Fibroblast of skin of left quadriceps (primary cell): ENCODE measurements at places on chromosomes 3 and 15.

GRCh38 chr3:5151586-5151985, 29.5 kb downstream of the ARL8B start:
- DNase-seq, result no peak

GRCh38 chr3:148727231-148727630, 29.5 kb downstream of the AGTR1 start:
- no peak for DNase-seq

DNA sequence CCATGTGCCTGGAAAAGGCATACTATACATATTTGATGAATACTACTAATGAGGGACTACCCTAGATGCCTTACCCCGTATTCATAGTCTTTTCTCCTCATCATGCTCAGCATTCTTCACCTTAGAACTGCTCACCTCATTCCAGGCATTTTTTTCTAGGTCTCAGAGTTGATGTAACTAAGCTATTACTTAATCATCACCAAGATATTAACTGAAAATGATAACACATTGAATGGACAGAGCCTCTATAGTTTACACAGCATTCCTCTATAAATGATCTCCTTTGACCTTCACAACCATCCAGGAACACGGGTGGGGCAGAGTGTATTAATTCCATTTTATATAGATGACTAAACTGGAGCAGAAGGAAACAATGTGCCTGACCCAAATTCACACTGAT, 174.1 kb upstream of the DPH6 start:
- no peak for DNase-seq

DNA sequence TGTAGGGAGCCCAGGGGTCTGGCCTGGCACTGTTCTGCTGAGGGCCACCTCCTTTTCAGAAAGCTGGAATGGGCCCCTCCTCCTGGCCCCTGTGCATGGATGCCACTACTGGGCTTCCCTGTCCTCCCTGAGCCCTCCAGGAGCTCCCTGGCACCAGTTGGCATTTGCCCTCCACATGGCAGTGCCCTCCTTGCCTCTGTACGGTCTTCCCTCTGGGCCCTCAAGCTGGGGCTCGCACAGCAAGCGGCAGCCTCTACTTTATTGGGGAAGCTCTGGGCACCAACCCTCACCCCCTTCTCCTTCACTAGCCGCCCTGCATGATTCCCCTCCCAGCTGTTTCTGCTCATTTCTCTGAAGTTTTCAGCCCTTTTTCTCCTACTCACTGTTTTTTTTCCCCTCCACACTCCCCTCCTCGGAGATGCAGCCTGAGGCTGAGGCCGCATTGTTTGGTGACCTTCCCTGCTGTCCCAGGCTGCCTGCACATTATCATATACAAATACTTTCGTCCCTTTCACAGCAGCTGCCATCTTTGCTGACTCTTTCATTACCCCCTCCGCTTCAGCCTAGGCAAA, 127.3 kb downstream of the EEFSEC start:
- no peak for DNase-seq

DNA sequence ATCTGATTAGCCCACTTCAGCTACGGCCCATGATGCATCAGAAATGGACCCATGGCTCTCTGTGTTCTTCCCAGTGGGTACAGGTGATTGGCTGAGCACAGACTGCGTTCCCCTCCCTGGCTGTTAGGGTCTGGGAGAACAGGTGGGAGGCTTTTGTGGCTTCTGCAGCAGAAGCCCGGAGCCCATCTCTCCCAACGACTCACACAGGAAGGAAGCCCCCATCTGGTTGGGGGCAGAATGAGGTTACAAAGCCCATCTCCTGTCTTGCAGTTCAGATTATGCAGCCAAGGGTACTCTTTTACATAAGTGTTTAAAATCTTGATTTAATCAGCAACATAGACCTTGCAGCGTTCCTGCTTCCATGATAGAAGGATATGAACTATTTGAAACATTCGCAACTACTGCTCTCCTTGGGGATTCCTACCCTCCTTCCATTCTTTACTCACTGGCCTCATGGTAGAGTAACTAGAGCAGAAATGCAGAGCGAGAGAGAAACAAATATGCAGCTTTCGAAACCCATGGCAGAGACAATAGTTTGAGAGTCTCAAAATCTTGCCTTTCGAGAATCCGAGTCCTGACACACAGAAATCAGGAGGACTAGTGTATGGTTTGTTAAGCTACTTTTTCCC, 291.3 kb downstream of the TLE3 start:
- no peak for DNase-seq

DNA sequence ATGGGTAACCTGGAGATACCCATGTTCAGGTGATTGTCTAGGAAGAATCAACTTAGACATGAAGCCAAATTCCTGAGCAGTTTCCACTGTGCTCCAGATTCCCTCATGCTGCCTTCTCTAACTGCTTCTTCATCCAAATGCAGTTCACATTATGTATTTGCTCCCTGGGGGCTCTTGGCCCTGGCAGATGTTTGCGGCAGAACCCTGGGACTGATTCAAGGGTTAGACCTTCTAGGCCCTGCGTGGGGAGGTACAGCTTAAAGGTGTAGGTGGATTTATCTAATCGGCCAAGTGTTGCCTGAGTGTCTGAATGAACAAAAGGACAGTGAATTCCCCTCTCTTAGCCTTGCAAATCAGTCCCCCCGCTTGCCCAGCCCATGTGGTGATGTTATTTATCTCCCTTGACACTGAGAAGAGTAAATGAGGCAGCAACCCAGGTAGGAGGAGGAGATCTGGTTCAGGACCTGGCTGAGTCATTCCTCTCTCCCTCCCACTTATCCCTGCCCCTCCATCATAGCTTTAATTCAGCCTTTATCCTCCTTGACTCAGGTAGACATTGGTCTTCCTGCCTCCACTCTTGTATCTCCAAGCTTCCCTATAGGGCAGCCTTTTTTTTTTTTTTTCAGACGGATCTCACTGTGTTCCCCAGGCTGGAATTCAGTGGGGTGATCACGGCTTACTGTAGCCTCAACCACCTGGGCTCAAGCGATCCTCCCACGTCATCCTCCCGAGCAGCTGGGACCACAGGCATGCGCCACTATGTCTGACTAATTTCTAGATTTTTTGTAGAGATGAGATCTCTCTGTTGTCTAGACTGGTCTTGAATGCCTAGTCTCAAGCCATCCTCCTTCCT, 54.8 kb downstream of the MAGEF1 start:
- DNase-seq, result peak; percentile 68

GRCh38 chr3:12869035-12869621, 27.8 kb upstream of the RPL32 start:
- DNase-seq, result no peak

- no peak for DNase-seq
Observed at GRCh38 chr3:85626662-85627061, 667.9 kb downstream of the CADM2 start.

DNA sequence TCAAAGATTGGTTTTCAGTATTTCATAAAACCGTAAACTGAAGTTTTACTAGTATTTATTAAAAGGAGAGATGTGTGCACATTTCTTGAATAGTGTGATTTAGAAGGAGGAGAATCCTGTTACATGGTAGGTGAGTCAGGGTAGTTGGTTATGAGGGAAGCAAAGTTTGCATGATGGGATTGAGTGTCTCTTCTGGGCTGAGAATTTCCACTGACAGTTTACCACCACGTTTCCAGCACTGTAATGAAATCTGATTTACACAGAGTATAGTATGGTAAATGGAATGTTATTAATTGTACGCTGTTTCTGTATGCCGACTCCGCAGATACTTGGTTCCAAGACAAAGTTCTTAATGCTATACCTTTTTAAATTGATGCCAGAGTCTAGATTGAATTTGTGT, 1.6 kb downstream of the NECTIN3 start:
- DNase-seq, result no peak

GRCh38 chr3:36196058-36196457, 184.2 kb upstream of the STAC start:
- no peak for DNase-seq

GRCh38 chr3:187770224-187770623, 25.0 kb upstream of the BCL6 start:
- DNase-seq, result no peak

- no peak for DNase-seq
Observed at GRCh38 chr3:149850787-149851584, 38.0 kb downstream of the RNF13 start.

GRCh38 chr3:23312866-23313265, 109.7 kb downstream of the UBE2E2 start:
- no peak for DNase-seq

GRCh38 chr3:29240248-29240647, 40.6 kb upstream of the RBMS3 start:
- DNase-seq, result peak; percentile 34

DNA sequence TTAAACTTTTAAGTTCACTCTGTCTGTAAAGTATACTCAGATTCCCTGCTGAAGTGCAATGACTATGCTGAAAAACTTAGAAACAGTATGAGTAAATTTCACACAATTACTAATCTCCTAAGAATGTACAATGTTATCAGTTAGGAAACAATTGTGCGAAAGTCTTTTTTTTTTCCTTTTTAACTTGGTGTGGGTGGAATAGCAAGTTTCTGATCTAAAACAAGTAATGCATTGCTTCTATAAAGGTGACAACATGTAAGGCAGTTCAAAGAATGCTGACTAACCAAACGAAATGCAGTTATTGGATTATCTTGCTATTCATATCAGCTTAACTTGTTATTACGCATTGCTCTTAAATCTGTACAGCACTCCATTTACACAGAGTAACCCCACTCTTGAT, 19.3 kb upstream of the SLC12A8 start:
- DNase-seq, result peak; percentile 43

GRCh38 chr3:71907996-71908395, 123.0 kb upstream of the PROK2 start:
- DNase-seq, result no peak

- no peak for DNase-seq
Observed at GRCh38 chr3:189222927-189223636, 51.3 kb downstream of the TPRG1 start.

DNA sequence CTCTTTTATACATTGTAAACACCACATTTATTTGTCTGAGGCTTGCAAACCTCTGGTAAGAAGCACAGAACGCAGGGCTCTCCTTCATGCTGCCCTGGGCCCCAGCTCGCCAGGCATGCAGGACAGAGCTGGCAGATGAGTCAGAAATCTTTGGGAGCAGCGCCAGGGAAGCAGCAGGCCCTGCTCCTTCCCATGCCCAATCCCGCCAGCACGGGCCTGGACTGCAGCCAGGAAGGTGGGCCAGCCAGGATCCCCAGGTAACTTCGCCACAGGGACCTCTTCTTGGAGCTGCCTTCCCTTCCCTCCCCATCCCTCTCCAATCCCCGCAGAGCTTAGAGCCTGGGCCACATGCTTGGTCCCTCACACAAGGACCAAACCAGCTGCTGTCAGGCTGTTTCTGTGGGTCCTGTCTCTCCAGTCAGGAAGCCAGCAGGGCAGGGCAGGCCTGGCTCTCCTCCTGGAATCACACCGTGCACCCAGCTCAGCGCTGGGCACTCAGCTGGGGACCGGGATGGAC, 8.8 kb downstream of the STOML1 start:
- DNase-seq, result peak; percentile 53
